ENCODE measurements at places on chromosomes 7 and 10.
A peak's percentile ranks its signal among the peaks of the same experiment; 100 is the strongest.

DNA sequence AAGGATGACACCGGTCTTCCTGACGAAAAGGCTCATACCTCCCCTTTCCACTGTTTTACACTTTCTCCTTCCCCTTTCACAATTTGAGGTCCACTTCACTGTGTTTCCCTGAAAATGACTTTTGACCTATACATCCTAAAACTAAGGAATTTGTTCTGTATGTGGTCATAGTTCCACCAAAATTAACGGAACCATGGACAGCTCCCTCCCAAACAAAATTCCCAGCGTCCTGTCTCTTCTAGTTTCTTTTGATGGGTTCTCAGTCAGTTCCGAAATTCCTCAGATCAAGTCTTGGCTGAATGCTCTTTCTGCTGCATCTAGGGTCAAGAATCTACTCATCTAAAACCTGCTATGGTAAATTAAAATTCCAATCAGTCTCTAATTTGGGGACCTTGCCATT is 1191.9 kb downstream of the CNTNAP2 start:
- DNase-seq, result no peak

GRCh38 chr10:132510174-132510611 is 27.4 kb upstream of the INPP5A start:
- DNase-seq, result peak; percentile 40

DNA sequence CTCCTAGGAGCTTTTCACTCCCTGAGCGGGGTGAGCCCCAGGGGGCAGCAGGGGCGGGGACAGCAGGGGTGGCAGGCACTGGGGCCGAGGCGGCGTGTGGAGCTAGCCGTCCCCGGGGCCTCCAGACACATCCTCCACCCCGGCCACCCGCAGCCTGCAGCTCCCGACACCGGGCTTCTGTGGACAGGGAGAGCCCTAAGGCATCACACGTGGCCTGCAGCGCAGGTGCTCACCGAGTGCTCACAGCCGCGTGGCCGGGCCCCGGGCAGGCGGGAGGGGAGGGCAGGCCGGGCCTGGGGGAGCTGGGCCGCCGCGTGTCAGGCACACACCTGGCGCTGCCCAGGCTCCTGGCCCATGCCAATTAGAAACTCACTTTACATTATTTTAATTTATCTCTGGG is 51.4 kb downstream of the MICALL2 start:
- no peak for DNase-seq

- no peak for DNase-seq
These were observed 2.9 kb downstream of the IGF2BP3 start for GRCh38 chr7:23467291-23467805.

GRCh38 chr7:95781961-95782586 is 9.7 kb downstream of the DYNC1I1 start:
- DNase-seq, result no peak

All from ureter (tissue), 1 donor.